ENCODE measurements at places on chromosomes 16 and 17.
A peak's percentile ranks its signal among the peaks of the same experiment; 100 is the strongest.

DNA sequence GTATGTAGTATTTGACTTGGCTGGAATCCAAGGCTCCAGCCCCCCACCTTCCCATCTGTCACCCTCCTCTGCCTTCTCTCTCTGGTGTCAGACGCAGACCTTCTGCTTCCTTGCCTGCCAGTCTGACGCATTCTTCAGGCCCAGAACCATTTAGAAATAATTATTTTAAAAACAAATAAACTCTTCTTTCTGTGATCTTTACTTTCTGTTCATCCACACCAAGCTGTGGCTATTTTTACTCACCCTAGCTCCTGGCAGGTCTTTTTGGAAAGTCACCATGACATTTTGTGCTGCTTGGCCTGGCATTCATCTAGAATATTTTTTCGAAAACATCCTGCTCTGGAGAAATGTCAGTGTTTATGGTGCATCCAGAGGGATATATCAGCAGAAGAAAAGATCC is 330.7 kb upstream of the ASIC2 start:
- no peak overlapping the region for H3K4me3 ChIP-seq
- no peak overlapping the region for H3K27ac ChIP-seq
- no peaks in the 10 kb centered on the region for H3K4me1 ChIP-seq
- no peaks in the 10 kb centered on the region for H3K27me3 ChIP-seq
- DNase-seq, result no peak

GRCh38 chr17:62592341-62593099 is 35.0 kb upstream of the MRC2 start:
- H3K27ac ChIP-seq, result no peak overlapping the region
- peaks cover 8% of the 10 kb centered on the region for H3K4me1 ChIP-seq
- H3K27me3 ChIP-seq, result no peaks in the 10 kb centered on the region
- H3K36me3 ChIP-seq, result peaks cover 12% of the 10 kb centered on the region

DNA sequence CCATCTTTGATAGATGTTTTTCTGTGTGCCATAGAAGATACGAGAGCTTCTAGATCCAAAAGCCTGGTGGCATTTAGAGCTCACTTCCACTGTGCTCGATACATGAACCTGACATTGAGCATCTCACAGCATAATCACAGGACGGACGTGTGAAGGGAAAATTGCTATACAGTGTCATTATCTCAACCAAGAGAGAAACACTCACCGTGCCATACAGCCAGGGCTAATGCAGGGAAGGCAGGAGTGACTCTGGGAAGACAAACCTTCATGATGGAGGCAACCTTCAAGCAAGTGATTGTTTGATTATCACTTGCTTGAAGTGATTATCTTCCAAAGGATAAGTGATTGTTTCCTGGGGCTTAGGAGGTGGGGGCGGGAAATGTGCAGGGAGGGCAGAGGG is 218.2 kb upstream of the HSBP1 start:
- DNase-seq, result no peak
- no peak overlapping the region for H3K27ac ChIP-seq
- H3K36me3 ChIP-seq, result no peaks in the 10 kb centered on the region
- H3K4me3 ChIP-seq, result no peak overlapping the region
- H3K4me1 ChIP-seq, result no peaks in the 10 kb centered on the region

GRCh38 chr16:65312071-65312470 is 190.2 kb upstream of the CDH11 start:
- H3K27ac ChIP-seq, result no peak overlapping the region
- DNase-seq, result no peak
- H3K27me3 ChIP-seq, result no peaks in the 10 kb centered on the region
- no peak overlapping the region for H3K4me3 ChIP-seq
- no peaks in the 10 kb centered on the region for H3K36me3 ChIP-seq
- H3K4me1 ChIP-seq, result no peaks in the 10 kb centered on the region

GRCh38 chr17:41052566-41052965 is 2.5 kb downstream of the KRTAP2-2 start:
- no peaks in the 10 kb centered on the region for H3K27me3 ChIP-seq
- H3K4me1 ChIP-seq, result no peaks in the 10 kb centered on the region
- DNase-seq, result no peak
- H3K36me3 ChIP-seq, result no peaks in the 10 kb centered on the region
- H3K27ac ChIP-seq, result no peak overlapping the region

- no peak overlapping the region for H3K4me3 ChIP-seq
- H3K27me3 ChIP-seq, result peaks cover 3% of the 10 kb centered on the region
- H3K27ac ChIP-seq, result no peak overlapping the region
- DNase-seq, result no peak
- H3K4me1 ChIP-seq, result no peaks in the 10 kb centered on the region
- no peaks in the 10 kb centered on the region for H3K36me3 ChIP-seq
Observed at GRCh38 chr17:40902498-40902897, 17.5 kb upstream of the KRT20 start.

DNA sequence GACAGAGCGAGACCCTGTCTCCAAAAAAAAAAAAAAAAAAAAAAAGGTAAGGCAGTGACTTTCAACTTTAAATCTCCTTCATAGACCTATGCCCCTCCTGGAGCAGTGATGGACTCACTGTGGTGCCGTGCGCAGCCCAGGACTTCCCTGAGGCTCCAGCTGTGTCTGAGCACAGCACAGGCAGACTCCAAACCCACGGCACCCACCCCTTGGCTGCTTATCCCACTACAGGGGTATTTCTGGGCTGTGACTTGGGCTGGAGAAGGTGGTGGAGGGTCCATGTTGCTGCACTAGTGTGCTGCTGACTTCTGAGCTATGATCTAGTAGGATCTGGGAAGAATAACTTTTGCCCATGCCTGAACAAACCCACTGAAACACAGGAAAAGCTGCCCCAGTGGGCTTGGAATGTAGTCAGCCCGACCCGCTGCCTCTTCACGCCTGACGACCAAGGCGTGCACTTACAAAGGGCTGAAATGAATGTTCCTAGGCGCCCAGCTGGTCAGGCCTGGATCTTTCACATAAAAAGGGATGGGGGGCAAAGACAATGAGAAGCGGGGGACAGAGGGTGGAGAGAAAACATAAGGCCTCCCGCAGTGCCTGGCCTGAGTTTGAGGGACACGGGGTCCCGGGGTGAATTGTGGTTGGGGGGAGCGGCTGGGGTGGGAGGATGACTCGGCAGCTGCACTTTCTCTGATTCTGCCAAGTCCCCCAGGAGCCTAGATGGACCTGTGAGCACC is 83.0 kb downstream of the IRF8 start:
- no peak for DNase-seq
- no peaks in the 10 kb centered on the region for H3K27me3 ChIP-seq
- no peaks in the 10 kb centered on the region for H3K4me1 ChIP-seq

GRCh38 chr17:57438066-57438731 is 181.9 kb downstream of the MSI2 start:
- no peak for DNase-seq
- no peak overlapping the region for H3K27ac ChIP-seq
- no peaks in the 10 kb centered on the region for H3K4me1 ChIP-seq
- no peaks in the 10 kb centered on the region for H3K36me3 ChIP-seq

- no peaks in the 10 kb centered on the region for H3K4me1 ChIP-seq
- H3K4me3 ChIP-seq, result no peak overlapping the region
- H3K36me3 ChIP-seq, result no peaks in the 10 kb centered on the region
- no peak for DNase-seq
Observed at GRCh38 chr17:48258331-48258730, 150.8 kb downstream of the SNX11 start.

DNA sequence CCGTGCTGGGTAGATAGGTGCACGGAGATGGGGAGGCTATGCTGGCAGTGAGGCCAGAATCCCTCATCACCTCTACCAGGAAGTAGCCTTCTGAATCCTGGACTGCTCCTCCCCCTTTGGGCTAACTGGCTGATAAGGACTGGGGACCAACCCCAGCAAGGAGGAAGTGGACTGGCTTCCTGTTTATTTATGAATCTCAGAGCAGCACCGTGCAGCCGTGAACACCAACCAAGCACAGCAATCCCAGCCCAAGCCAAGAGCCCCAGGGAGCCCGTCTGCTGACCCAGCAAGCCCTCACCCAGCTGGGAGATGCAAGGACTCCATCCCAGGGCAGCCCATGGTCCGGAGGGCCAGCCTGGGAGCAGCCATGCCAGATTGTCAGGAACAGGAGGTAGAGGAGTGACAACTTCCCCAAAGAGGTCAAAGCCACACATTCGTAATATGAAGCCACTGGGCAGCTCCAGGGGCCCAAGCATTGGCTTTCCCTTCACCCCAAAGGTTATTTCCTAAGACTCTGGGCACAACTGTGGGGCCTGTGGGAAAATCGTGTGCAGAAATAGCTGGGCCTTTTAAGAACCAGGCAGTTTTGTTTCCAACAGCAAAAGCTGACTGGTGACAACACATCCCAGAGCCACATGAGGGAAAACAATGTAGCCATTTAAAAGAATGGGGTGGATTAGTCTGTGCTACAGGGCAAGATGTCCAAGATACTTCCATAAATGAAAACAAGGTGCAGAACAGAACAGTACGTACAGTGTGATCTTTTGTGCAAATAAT is 23.9 kb downstream of the PHB1 start:
- no peaks in the 10 kb centered on the region for H3K27me3 ChIP-seq
- DNase-seq, result no peak
- no peak overlapping the region for H3K4me3 ChIP-seq

GRCh38 chr17:76254275-76254674 is 10.9 kb upstream of the UBALD2 start:
- H3K4me3 ChIP-seq, result no peak overlapping the region
- no peaks in the 10 kb centered on the region for H3K36me3 ChIP-seq
- no peaks in the 10 kb centered on the region for H3K27me3 ChIP-seq
- no peak overlapping the region for H3K27ac ChIP-seq
- peaks cover 3% of the 10 kb centered on the region for H3K4me1 ChIP-seq

- H3K4me1 ChIP-seq, result peaks cover 12% of the 10 kb centered on the region
- H3K27ac ChIP-seq, result no peak overlapping the region
- H3K4me3 ChIP-seq, result no peak overlapping the region
- H3K27me3 ChIP-seq, result peaks cover 5% of the 10 kb centered on the region
- no peaks in the 10 kb centered on the region for H3K36me3 ChIP-seq
- DNase-seq, result peak; percentile 93
Observed at GRCh38 chr16:181565-182021, 1.3 kb downstream of the HBQ1 start.

GRCh38 chr17:74368341-74369081 is 1.2 kb downstream of the GPR142 start:
- no peaks in the 10 kb centered on the region for H3K36me3 ChIP-seq
- DNase-seq, result peak; percentile 76
- peaks cover 9% of the 10 kb centered on the region for H3K4me1 ChIP-seq
- no peak overlapping the region for H3K4me3 ChIP-seq

DNA sequence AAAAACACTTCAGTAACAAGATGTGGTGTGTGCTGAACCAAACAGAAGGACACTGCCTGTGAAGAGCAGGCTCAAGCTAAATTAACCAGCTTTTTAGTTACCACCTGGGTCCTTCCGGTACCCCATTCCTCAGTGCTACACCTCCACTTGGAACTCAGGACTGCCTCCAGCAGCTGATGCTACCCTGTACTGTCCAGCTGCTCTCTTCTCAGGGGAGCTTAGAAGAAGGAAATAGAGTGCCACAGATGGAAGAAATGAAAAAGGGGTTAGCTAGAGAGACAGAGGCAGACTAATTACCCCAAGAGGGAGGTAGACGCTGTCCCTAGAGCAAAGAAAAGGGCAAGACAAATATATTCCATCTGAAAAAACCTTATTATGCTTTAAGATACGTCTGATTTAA is 5.7 kb downstream of the MED13 start:
- H3K27me3 ChIP-seq, result no peaks in the 10 kb centered on the region
- H3K36me3 ChIP-seq, result no peaks in the 10 kb centered on the region
- H3K4me3 ChIP-seq, result no peak overlapping the region
- peaks cover 73% of the 10 kb centered on the region for H3K4me1 ChIP-seq
- DNase-seq, result no peak

DNA sequence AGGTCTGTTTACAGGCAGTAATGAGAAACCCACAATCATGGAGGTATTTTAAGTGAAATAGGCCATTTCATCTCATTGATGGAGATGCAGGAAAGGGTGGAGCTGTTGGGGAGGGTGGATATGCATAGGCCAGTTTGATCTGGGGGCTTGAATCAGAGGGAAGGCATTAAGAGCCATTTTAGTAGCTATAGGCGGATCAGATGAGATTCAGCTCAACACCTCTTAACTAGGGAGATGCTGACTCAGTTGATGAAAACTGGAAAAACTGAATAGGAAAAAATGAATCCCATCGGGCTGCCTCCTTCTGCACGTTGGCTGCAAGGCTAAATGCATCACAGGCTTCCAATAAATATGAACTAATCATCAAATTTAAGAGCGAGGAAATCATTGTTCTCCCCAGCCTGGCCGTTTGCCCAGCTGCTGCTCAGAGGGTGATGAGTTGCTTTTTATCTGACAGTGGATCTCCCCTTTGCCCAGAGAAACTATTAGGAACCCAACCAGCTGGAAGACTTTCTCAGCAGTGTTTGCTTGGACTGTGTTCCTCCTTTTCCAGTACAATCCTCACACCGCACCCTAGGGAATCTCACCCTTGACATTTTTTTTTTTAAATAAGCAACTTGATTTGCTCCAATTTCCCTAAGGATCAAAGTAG is 149.6 kb downstream of the SOX9 start:
- no peaks in the 10 kb centered on the region for H3K36me3 ChIP-seq
- no peaks in the 10 kb centered on the region for H3K4me1 ChIP-seq
- H3K4me3 ChIP-seq, result no peak overlapping the region
- no peaks in the 10 kb centered on the region for H3K27me3 ChIP-seq
- no peak overlapping the region for H3K27ac ChIP-seq

- no peaks in the 10 kb centered on the region for H3K27me3 ChIP-seq
- no peak overlapping the region for H3K4me3 ChIP-seq
- no peaks in the 10 kb centered on the region for H3K4me1 ChIP-seq
- DNase-seq, result peak; percentile 32
- no peaks in the 10 kb centered on the region for H3K36me3 ChIP-seq
Observed at GRCh38 chr17:21674242-21674731, 18.0 kb upstream of the KCNJ18 start.

DNA sequence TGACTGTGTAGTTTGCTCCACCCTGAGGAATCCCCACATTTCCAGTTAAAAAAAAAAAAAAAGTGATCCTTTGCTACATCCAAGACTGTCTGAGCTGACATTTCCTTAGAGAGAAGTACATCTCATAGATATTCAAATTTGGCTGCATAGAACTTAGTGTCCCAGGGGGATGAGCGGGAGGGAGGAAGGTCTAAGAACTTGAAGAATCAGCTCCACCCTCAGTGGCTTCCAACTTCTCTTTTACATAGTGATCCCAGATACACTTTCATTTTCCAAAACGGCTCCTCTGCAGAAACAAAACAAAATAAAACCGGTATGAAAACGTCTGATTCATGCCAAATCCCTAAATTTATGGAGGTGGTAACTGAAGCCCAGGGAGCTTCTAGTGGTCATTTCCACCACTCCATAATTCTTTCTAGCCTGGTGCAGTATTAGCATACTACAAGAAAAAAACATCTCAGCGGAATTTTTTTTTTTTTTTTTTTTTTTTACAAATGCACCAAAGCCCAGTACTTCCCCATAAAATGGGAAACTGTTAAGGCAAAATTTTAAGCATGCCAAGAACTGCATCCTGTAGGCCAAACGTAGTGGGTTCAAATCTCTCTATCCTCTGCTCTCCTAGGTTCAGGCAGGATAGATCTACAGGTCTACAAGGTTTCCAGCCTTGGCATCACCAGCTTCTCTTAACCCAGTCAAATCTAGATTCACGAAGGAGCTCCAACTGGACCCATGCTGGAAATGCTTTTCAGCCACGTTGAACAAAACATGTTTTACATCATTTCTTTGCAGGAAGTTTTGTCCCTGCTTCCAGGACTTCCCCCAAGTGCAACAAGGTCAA is 29.3 kb downstream of the MAF start:
- no peak overlapping the region for H3K27ac ChIP-seq
- H3K27me3 ChIP-seq, result no peaks in the 10 kb centered on the region
- no peaks in the 10 kb centered on the region for H3K4me1 ChIP-seq
- no peaks in the 10 kb centered on the region for H3K36me3 ChIP-seq
- no peak overlapping the region for H3K4me3 ChIP-seq

GRCh38 chr16:14109077-14109775 is 38.1 kb downstream of the MRTFB start:
- H3K36me3 ChIP-seq, result no peaks in the 10 kb centered on the region
- no peak overlapping the region for H3K27ac ChIP-seq
- H3K4me1 ChIP-seq, result peaks cover 15% of the 10 kb centered on the region
- no peaks in the 10 kb centered on the region for H3K27me3 ChIP-seq
- no peak for DNase-seq

Measured in liver (tissue), 10 donors.